Fibroblast of skin of abdomen (primary cell): ENCODE measurements at places on chromosomes 11 and 22.

- DNase-seq, result no peak
Observed at GRCh38 chr22:48477031-48477721, 1350.5 kb downstream of the BRD1 start.

GRCh38 chr11:40219401-40219800 lies 1240.1 kb downstream of the LRRC4C start:
- no peak for DNase-seq

- no peak for DNase-seq
Observed at GRCh38 chr22:24421428-24421931, 5.9 kb upstream of the ADORA2A start.

- DNase-seq, result no peak
Observed at GRCh38 chr11:73175551-73176144, 33.5 kb upstream of the FCHSD2 start.

GRCh38 chr11:63847363-63847762 lies 8.5 kb downstream of the MARK2 start:
- no peak for DNase-seq

DNA sequence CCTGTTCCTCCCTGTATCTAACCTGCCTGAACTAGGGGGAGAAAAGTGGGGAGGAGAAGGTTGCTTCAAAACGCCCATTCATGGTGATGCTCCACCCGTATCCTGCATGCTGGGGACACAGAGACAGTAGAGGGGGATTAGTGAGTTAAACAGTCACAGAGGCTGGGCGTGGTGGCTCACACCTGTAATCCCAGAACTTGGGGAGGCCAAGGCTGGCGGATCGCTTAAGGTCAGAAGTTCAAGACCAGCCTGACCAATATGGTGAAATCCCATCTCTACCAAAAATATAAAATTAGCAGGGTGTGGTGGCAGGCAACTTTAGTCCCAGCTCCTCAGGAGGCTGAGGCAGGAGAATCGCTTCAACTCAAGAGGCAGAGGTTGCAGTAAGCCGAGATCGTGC lies 1.8 kb upstream of the DENND5A start:
- DNase-seq, result no peak

GRCh38 chr11:27921472-27921871 lies 186.5 kb downstream of the KIF18A start:
- no peak for DNase-seq

- no peak for DNase-seq
Observed at GRCh38 chr11:114496915-114497314, 57.6 kb downstream of the REXO2 start.

GRCh38 chr22:47623066-47623762 lies 860.8 kb downstream of the TBC1D22A start:
- DNase-seq, result no peak

DNA sequence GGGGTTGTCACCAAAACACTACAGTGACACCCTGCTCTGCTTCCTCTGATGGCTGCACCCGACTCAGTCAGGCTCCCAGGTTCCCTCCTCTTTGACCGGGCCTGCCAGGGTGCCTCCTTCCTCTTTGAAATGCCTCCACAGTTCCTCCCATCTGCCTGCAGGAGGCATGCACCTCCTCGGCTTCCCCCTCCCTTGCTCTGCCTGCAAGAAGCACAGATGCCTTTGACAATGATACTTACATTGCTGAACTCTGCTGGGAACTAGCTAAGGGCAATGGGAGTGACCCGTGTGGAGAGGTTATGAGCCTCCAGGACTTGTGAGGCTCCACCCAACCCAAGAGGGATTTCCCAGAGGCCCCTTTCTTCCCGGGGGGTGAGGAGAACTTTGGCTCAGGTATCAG lies 674.1 kb downstream of the OPCML start:
- DNase-seq, result peak; percentile 48

GRCh38 chr22:32764330-32765131 lies 37.0 kb upstream of the TIMP3 start:
- DNase-seq, result peak; percentile 84

DNA sequence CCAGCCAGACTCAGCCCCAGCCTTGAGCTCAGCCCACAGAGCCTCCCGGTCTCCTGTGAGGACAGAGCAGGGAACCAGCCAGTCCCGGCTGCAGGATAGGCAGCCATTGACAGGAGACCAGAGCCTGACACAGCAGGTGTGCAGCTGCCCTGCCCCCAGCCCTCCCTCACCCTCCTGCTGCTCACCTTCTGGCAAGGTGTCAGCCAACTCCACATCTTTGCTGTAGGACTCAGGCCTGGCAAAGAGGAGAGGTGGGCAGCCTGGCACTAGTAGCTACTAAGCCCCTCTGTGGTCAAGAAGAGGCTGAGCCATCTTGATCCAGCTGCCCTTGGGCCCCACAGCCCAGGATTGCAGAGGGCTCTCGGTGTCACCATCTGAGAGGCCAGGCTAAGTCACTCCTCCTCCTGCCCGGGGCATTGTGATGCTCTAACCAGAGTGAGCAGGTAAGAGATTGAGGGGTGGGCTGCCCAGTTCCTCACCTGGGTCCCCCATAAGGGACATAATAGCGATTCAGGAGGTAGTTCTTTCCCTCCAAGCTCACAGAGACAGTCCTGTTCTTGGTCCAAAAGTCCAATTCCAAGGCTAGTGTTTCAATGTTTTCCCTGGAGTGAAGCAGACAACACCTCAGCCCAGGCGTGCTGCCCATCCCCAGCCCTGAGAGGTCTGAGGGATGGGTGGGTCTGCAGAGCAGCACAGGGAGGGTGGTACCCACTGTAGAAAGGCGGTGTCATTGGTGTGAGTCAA lies 18.6 kb downstream of the TREH start:
- DNase-seq, result no peak

DNA sequence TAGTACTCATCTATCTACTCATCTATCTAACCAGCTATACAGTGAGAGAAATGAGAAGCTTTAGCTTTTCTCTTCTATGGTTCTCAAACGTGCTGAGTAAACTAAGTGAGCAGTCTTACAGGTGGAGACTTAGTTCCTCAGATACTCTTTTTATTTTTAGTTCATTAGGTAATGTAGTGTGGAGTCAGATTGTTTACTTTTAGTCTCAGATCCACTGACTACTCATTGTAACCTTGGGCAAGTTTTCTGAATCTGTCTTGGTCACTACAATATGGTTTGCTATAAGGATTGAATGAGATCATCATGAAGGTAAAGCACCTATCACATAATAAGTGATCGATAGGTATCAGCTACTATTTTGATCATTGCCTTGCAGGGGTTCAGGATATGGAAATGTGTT lies 160.1 kb downstream of the RAB38 start:
- DNase-seq, result no peak

- DNase-seq, result peak; percentile 5
Observed at GRCh38 chr22:24952837-24953383, 394 bp downstream of the KIAA1671 start.

DNA sequence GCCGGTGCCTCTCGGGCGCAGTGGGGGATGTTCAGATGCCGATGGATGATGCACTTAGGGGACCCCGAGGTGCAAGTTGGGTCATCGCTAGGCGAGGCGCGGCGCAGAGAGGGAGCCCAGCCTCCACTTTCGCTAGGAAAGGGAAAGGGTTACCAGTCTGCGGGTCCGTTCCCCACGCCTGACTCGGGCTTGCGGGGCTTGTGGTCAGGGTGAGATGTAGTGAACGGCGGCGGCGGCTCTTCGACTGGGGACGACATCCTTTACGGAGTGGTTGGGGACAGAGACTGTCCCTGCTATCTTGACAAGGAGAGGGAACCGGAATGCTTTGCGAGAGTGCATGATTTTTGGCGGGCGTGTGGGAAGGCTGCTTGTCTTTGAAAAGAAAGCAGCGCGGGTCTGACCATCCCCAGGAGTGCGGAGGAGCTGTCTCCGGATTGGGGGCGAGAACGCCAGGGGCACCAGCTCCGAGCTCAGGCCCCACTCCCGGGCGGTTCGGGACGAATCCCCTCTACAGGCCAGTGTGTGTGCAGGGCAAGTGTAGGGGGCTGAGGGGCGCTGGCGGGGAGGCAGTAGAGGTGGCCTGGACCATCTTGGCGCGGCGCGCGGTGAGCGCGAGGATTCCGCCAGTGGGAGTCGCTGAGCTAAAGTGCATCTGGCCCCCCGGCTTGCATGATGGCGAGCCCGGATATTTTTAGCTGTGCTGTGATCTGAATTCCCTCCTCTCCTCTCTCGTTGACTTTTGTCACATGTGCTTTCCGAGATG lies 1.1 kb downstream of the FAT3 start:
- DNase-seq, result peak; percentile 25

DNA sequence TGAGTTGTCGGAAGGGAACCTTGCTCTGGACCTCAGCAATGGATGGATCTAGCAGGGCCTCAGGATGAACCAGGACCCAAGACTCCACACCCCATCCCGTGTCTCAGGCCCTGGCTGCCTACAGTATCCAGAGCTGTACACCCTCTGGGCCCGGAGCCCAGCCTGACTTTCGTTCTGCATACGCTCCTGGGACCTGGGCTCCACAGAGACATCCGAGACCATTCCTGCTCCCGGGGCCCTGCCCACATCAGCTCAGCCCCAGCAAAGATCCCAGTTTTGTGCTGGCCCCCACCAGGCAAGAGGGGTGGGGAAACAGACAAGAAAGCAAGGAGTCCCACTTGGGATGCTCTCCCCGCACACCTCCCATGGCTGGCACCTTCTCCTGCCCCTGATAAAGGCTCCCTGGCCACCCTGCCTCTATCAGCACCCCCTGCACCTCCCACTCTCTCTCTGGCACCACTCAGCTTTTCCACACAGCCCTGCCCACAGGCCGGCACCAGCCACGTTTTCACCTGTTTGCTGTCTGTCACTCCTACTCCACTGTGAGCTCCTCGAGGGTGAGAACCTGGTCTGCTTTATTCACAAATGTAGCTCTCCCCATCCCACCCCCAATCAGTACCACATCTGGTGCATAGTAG lies 64.5 kb upstream of the TCF20 start:
- no peak for DNase-seq

GRCh38 chr11:75103380-75104026 lies 6.8 kb upstream of the OR2AT4 start:
- peak; percentile 49 for DNase-seq

DNA sequence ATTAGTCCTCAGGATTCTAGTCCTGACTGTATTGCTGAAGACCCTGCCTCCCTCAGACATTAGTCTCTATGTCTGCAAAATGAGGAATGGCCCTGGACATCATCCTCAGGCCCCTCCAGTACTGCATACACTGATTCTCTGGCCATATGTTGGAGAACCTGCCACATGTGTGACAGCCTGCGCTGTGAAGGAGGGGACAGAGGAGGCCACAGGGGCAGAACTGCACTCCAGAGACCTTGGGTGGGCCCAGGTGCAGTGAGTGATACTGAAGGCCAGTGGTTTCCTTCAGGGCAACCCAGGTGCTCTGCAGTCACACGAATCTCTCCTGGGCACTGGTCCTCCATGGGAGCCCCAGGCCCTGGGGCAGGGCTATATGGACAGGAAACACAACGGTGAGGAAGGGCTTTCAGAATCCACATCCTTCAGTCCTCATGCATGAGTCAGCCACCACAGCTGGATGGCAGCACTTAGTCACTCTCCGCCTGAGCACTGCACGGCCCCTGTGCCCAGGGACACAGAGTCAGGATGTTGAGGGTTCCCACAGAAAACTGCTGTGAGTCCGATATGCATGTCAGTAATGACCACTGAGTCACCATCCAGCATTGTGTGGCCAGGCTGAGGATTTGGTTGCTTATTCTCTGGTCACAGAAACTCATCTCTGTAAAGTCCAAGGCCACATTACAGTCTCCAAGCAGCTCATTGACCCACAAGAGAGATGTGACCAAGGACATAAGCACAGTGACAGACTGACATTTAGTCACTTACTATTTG lies 39.7 kb downstream of the ME3 start:
- DNase-seq, result peak; percentile 93

GRCh38 chr11:74232311-74232950 lies 61.3 kb downstream of the PPME1 start:
- DNase-seq, result no peak

- DNase-seq, result no peak
Observed at GRCh38 chr11:63845911-63846310, 7.0 kb downstream of the MARK2 start.

- no peak for DNase-seq
Observed at GRCh38 chr22:37990301-37990700, 5.9 kb upstream of the SOX10 start.

GRCh38 chr11:75239531-75240290 lies 863 bp upstream of the TPBGL start:
- no peak for DNase-seq

DNA sequence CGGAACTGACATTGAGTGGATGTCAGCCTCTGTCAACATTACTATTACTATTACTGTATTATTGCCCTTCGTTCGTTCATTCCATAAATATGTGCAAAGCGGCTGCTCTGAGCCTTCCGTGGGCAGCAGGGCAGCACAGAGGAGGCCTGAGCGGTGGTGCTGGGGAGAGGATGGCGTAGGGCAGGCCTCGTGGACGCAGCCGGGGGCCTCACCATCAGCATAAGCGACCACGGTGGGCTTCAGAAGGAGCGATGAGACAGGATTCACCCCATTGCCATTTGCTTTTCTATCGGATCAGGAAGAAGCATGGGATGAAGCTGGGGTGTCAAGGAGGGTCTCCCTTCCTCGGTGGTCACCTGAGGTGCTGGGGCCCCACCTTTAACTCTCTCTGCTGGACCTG lies 22.7 kb downstream of the ANO1 start:
- DNase-seq, result no peak

DNA sequence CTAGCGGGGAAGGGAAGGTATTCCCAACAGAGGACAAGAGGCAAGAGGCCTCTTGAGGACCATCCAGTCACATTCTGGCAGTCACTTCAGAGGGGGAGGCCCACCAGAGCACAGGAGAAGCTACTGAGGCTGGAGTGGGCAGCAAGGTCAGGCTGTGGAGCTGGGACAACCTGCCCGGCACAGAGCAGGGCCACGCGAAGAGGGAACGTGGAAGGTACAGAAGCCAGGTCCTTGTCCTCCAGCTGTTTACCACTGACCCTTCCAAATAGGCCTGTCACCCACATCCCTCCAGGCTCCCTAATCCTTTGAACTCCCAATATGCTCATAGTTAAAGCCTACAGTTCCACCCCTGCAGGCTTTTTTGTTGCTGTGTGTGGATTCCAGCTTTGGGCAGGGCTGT lies 76.9 kb downstream of the IGLL1 start:
- no peak for DNase-seq

DNA sequence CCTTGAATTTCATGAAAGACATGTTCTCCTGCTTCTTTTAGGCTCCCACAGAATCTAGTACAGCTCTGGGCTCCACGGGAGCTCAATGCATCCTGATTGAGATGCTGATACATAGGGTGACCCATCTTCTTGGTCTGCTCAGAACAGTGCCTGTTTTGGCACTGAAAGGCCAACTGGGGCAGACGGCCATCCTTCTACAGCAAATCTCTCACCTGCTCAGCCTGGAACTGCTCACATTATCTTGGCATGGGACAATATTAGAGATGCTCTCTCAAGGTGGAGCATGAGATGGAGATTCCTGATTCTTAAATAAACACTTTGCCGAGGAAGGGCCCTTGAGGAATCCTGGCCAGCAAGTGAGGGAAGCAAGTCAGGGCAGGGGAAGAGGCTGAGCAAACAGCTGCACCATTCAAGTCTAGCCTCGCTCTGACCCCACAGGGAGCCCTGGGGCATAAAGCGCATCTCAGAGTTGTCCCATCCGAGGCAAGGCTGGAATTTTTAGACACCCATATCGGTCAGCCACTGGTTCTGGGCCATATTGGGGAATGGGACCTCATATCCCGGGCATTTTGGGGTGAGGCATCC lies 58.4 kb upstream of the CSNK2A3 start:
- DNase-seq, result no peak
